Endodermal cell (in vitro differentiated cells): ENCODE measurements at places on chromosomes 13 and 19.

GRCh38 chr19:41929536-41930071 is 1.4 kb upstream of the ERFL start:
- peak; percentile 75 for DNase-seq

- peak; percentile 95 for DNase-seq
Observed at GRCh38 chr19:6021878-6022569, 44.1 kb upstream of the RANBP3 start.

DNA sequence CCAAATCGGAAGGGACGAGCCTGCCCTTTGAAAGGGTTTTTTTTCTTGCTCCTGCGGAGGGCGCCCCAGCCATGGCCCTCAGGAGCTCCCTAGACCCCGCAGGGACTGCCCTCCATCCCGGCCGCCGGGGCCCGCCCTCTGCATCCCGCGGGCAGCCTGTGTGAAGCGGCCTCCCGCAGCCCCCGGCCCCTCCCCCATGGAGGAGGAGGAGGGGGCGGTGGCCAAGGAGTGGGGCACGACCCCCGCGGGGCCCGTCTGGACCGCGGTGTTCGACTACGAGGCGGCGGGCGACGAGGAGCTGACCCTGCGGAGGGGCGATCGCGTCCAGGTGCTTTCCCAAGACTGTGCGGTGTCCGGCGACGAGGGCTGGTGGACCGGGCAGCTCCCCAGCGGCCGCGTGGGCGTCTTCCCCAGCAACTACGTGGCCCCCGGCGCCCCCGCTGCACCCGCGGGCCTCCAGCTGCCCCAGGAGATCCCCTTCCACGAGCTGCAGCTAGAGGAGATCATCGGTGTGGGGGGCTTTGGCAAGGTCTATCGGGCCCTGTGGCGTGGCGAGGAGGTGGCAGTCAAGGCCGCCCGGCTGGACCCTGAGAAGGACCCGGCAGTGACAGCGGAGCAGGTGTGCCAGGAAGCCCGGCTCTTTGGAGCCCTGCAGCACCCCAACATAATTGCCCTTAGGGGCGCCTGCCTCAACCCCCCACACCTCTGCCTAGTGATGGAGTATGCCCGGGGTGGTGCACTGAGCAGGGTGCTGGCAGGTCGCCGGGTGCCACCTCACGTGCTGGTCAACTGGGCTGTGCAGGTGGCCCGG is 815 bp downstream of the MAP3K10 start:
- peak; percentile 91 for DNase-seq

- peak; percentile 52 for DNase-seq
Observed at GRCh38 chr19:1471515-1472160, 7.4 kb downstream of the C19orf25 start.

- no peak for DNase-seq
Observed at GRCh38 chr13:75494491-75494890, 12.5 kb upstream of the TBC1D4 start.

GRCh38 chr13:38421590-38422560 is 72.2 kb downstream of the UFM1 start:
- no peak for DNase-seq

DNA sequence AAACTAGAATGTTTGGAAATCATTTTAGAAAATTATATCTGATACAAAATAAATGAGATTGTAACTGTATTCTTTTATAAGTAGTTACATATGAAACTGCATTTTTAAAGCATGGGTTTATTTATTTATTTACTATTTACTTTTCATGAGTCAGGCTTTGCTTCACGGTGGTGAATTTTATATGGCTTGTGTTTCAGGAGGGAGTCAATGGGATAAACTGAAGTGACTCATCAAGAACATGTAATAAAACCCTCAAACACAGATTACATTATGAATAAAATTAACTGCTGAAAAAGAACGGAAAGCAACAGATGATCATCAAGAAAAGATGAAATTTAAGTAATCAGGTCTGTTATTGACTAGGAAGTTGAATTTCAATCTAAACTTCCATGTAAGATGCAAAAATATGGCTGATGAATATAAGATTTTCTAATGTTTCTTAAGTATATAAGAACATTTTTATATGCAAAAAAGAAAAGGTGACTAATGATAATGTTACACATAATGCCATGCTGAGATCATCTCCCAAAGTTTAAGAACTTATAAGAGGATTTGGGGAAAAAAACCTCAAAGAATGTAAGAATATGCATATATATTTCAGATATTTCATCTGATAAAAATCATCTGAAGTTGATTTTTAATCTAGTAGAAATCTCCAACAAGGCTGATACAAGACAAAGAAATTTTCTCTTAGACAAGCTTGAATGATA is 383.6 kb downstream of the SLITRK1 start:
- no peak for DNase-seq

DNA sequence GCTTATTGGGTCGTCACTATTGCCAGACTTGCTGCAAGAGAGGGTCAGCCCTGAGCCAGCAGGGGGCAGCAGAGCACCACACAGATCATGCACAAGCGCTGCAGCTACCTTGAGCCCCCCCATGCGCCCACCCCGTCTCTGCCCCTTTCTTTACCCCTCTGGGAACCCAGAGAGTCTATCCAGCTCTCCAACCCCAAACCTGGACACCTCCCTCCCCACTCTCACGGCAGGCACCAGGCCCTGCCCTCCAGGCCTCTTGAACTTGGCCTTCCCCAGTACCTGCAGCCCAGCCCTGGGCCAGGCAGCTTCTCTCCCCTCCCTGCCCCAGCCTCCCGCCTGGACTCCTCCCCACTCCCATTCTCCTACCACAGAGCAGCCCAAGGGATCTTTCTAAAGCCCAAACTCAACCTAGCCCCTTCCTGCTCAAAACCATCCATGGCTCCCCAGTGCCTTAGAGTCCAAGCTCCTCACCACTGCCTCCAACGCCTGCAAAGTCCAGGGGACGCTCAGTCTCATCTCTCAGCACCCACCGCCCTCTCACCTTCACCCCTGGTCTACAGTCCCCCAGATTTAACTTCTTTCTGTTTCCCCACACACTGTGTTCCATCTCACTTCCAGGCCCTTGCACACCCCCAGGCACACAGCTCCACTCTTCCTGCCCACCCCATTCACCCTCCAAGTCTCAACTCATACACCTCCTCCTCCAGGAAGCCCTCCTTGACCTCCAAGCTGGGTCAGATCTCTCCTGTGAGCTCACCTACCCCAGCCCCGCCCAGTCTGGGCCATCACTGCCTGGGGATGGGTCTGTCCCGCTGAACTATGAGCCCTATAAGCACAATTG is 9.4 kb upstream of the CEACAM16 start:
- peak; percentile 96 for DNase-seq

- peak; percentile 32 for DNase-seq
Observed at GRCh38 chr13:51134763-51135365, 23.8 kb upstream of the C13orf42 start.

GRCh38 chr19:47695533-47696262 is 17.5 kb upstream of the EHD2 start:
- no peak for DNase-seq

DNA sequence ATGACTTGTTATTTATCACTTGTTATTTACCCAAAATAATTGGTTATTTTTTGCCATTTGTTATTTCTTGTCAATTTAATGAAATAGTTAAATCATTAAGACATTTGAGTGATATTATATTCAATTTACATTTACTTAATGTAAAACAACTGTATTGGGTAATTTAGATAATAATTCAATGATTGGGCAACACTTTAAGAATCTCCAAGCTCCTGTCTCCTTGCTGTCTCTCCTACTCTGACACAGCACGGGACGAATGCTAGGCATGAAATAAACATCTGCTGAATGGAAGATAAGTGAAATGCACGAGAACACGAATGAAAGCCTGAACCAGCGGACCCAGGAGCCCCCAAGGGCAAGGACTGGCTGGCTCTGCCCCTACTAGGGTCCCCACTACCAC is 5.7 kb upstream of the PPP6R1 start:
- no peak for DNase-seq

DNA sequence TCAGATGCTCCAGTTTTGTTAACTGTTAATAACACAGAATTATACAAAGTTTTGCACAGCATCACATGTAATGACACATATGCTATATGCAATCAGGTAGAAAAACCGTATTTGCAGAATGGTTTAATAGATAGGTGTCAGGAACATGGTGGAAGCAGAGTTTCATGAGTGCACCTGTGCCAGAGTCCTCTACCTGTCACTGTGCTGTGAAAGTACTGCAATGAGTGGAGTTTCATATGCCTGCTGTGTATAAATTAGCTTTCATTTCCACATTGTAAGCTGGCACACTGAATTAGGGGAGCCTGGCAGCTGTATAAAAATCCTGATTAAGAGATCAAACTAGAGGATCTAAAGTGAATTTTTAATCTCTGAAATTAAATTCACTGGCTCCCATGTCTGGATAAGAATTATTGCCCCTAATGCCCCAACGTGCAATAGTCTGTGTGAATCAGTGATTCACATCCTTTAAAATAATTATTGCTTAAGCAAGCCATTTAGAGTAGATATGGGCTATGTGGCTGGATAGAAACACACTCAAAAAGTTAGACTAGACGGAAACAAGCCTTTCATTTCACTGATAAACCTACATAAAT is 8.5 kb upstream of the EEF1AKMT1 start:
- no peak for DNase-seq
